Tibial nerve (tissue), 4 donors: ENCODE measurements at places on chromosomes 5 and 9.

DNA sequence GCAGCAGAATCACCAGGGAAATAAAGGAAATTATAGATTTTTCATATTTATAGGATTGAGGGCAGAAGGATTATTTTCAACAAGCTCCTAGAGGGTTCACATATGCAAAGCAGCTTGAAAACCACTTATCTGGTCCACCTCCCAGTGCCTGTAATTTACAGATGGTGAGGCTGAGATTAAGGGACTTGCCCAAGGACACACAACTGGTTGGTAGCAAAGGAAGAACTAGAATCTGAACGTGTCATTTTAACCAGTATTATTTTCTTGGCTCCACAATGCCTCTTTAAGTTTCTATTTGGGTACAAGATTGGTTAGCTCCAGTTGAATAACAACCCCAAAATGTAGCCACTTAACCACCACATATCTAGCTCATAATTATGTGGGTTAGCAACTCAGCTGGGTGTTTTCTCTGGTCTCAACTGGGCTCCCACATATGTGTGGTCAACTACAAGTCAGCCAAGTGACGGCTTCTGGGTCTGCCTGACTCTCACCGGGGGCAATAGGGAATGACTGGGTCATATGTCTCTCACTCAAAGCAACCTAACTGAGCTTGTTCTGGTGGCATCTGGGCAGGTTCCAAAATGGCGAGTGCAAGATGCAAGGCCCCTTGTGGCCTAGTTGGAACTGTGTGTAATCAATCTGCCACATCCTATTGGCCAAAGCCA is 127.7 kb downstream of the ZDHHC21 start:
- no peak for DNase-seq

DNA sequence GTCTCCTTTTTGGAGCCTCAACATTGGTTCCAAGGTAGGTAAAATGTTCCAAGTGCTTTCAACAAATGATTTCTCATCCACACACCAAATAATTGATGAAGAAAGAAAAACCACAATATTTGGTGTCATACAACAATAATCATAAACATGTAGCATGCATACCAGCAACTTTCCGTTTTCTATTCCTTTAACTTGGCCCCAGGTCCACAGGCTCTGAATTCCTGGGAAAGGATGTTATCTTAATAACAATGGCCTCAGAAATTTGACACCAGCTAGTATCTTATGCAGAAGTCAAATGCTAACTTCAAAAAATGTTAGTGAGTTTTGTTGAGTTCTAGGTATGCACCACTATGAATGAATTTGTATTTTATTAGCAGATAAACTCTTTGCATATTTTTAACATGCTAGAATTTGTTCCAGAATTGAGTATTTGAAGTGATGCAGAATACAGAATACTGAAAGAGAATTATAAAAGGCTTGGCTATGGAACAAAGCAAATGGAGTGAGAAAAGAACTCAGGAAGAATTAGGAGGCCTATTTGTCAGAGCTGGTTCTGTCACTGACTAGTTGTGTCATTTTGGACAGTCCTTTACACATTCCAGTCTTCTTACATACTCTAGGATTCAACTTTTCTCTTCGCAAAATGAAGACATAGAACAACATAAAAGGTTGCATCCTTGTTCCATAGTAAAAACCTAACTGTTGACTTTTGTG is 435.3 kb upstream of the TNC start:
- DNase-seq = no peak

DNA sequence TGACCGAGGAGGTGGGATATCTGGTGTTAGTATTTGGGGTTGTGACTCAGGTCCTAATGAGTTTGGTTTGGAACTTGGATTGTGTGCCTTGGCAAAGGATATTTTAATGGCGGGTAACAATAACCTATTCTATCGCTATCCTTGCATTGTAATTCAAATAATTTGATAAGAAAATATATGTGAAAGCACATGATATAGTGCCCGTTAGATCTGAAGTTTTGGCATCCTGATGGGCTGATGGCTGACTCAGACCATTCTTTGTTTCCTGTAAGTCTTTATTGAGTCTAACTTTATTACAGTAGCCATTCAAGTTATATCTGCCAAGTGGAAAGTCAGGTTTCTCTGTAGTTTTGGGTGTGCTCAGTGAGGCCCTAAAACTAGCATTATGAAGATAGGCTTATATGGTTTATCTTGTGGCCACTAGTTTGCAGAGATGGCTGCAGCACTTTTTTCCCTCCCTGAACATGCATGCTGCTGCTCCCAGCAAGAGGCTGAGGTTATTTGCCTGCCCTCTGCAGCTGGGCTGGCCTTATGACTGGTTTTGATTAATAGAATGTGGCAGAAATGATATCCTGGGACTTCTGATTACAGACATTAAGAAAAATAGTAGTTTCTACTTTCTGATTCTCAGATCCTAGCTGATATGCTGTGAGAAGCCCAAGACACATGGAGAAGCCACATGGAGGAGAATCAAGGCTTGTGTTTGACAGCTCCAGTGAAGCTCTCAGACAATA is 46.6 kb downstream of the CFAP95 start:
- no peak for DNase-seq

- DNase-seq = no peak
These were observed 28.9 kb downstream of the COX7C start for GRCh38 chr5:86646671-86647070.

- no peak for DNase-seq
These were observed 277.5 kb upstream of the NREP start for GRCh38 chr5:112034421-112034979.

DNA sequence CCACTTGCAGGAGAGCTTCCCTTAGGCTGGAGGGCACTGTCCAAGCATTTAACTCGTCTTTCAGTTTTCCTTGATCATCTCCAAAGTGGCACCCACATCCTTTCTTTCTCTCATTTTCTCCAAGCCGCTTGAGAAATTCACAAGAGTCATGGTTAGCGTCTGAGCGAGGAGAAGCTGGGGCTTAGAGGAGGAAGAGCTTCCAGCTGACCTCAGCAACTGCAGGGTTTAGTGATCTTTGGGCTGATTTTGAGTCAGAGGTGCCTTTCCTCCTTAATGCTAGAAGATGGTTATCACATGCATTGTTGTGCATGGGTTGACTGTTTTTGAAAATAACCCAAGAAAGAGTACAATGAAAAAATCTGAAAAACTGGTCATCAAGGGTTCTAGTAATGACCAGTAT is 134.7 kb downstream of the GADD45G start:
- no peak for DNase-seq

GRCh38 chr5:148957591-148958202 is 105.2 kb downstream of the SH3TC2 start:
- DNase-seq = no peak

DNA sequence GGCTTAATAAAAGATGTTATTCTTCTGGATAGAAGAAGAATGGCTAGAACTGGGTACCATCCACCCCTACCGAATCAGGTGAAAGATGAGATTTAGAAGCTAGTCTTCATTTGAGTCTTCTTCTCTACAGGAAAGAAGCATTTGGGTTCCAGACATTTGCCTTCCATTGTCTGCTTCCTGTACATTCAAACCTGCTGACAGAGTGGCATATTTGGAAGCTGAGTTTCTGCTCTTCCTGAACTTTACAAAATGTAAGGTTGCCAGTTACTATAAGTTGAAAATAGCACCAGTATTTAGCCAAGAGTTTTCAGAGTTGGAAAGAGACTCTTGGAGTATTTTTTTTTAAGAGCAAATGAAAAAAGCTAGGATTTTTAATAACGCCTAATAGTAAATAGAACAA is 525.4 kb upstream of the TLE4 start:
- no peak for DNase-seq

DNA sequence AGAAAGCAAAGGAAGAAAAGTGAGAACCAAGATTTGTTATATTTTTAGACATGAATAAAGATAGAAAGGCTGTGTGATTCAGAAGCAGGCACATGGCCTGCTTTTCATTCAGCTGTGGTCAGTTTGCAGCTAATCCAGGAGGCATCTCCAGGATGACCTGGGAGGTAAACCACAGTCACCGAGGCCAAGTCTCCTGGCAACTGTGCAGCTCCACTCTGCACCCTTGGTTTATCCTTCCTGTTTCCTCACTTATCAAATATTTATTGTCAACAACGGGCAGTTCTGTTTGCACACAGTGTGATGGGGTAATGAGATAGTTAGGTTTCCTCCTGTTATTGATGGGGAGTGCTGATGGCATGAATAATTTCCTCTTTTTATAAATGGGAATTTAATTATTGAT is 243.0 kb downstream of the PSAT1 start:
- no peak for DNase-seq

GRCh38 chr9:130227833-130228232 is 37.7 kb upstream of the HMCN2 start:
- DNase-seq = no peak

GRCh38 chr9:35675732-35676392 is 2.1 kb downstream of the CA9 start:
- no peak for DNase-seq

- no peak for DNase-seq
These were observed 27.2 kb downstream of the NCBP1 start for GRCh38 chr9:97660847-97661246.

DNA sequence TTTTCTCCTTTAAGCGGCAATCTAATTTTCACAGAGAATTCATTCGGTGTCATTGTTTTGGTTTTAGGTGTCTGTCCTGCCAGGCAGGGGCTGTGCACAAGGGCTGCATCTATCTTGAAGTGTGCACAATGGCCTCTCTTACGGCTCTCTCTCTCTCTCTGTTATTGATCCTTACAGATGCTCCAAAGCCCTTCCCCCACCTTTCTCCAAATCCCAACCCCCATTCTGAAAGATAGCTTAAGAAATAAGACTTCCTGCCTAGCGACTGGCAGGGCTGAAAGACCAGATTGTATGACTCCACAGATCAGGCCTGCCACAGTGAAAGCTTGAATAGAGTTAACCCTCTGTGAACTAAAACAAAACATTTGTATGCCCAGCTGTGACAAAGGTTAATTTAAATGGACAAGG is 86.5 kb upstream of the NR5A1 start:
- DNase-seq = no peak

- DNase-seq = no peak
These were observed 464.5 kb downstream of the MTRR start for GRCh38 chr5:8333485-8333884.

- DNase-seq = no peak
These were observed 65.4 kb upstream of the GRAMD2B start for GRCh38 chr5:126357585-126358342.

GRCh38 chr9:107276966-107277710 is 5.9 kb upstream of the RAD23B start:
- DNase-seq = no peak

- no peak for DNase-seq
These were observed 10.9 kb downstream of the PTCH1 start for GRCh38 chr9:95505717-95506427.

GRCh38 chr5:179792612-179793467 is 946 bp upstream of the LTC4S start:
- DNase-seq = no peak

DNA sequence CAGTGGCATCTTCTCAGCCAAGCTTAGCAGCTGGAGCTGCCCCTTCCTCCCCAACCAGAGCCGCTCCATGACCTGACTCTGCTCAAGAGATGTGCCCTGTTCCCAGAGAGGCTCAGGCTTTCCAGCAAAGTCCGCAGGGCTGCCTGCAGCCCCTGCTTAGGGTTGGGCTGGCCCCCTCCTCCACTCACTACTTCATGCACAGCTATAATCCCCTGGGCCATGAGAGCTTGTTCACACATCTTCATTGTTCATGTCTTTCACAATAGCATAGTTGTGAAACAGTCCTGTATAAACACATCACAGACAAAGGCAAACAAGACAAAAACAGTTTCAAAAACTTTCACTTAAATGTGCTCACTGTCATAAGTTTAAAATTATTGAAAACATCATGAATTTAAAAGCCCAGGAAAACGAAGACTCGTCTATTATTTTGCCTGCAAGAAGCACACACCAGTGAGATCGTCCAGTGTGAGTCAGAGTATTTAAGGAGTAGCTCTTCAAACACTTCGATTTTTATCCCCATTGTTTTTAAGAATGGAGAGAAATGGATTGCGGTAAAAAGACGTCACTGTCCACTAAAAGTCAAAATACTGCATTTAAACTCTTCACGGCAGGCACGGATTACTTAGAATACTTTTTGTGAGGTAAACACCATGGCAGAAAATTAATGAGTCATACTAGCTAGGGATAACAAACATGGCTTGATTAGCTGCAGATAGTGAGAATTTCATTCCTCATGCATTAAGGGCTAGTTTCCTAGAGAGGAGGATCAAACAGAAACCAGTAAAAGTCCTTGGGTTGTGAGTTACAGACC is 40.7 kb upstream of the S1PR3 start:
- DNase-seq = no peak

DNA sequence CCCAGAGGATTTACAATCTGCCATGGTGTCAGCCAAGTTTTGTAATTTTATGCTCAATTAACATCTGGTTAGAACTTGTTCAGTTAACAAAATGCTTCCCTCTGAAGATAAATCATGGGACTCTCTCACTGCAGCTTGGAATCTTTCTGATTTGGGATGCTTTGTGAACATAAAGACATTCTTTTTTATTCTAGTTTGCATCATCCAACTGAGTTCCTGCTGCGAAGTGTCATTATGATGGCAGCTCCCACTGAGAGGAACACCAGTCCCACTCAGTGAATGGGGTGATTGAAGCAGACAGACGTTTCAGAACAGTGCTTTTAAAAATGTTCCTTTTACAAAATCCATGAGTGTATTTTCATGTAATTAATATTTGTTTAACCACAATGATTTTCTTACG is 863.8 kb downstream of the TLE4 start:
- DNase-seq = no peak

DNA sequence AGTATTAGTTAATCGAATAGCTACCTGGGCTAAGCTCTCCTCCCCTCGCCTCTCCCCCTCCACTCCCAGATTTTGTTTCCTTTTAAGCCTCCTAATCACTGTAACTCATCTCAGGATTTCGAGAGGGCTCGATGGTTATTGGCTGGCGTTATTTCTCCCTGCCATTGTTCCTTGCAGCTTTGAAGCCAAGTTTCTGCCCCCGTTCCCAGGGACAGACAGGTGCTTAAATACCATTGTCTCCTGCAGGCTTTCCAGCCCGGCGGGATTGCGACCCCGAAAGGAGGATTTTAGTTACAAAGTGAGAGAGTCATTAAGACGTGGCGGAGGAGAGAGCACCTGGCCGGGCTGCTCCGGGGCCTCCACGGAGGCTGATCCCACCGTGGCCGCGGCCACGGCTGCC is 46.2 kb downstream of the ASS1 start:
- DNase-seq = no peak

GRCh38 chr9:26175264-26175663 is 497.0 kb upstream of the TUSC1 start:
- no peak for DNase-seq

DNA sequence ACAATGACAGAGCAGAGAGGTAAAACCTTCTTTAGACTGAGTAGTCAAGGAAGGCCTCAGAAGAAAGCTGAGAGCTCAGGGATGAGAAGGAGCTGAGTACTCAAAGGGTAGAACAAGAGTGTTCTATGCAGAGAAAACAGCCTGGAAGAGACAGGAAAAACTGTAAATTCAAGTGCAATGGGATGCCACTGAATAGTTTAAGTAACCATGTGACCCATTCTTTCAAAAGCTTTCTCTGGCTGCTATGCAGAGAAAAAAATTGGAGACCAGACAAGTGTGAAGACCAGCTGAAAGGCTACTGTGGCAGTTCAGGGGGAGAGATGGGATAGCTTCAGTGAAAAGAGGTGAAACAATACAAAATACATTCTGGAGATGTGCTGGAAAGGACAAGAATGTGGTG is 61.3 kb upstream of the RNF38 start:
- DNase-seq = no peak
